Activated CD4-positive, CD25-positive, alpha-beta regulatory T cell treated with anti-CD3 and anti-CD28 coated beads, Interleukin-2, amount 50 U/mL, for 16 hours (primary cell): ENCODE measurements at places on chromosomes 6 and 20.

GRCh38 chr6:16548121-16548520, 213.1 kb downstream of the ATXN1 start:
- DNase-seq: no peak

DNA sequence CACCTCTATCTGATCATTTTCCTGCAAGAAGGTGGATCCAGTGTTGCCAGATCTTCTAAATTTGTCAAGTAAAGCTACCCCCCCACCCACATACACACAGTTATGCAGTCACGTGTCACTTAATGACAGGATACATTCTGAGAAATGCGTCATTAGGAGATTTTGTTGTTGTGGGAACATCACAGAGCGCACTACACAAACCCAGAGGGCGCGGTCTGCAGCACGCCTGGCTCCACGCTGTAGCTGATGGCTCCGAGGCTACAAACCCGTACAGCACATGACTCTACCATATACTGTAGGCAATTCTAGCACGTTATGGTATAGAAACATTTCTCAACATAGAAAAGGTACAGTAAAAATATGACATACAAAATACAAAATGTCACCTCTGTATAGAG, 126.9 kb downstream of the SYCP2 start:
- no peak for DNase-seq

- no peak for DNase-seq
These were observed 100.0 kb downstream of the NDUFAF5 start for GRCh38 chr20:13884803-13885202.

DNA sequence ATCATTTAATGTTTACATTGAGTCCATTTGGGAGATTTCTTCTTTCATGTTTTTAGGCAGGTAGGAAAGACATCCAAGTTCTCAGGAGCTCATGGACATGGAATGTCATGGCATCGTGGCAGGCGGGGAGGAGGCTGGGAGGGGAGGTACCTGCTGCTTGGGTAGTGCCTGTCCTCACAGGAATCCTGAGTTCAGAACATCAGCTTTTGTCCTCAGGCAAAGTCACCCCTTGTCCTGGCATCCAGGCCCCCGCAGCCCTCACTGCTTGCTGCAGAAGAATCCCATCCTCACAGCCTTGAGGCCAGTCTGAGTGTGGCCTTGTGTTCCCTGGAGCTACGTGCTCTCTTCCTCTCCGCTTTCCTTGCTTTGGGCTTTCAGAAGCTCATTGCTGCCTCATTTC, 157.4 kb downstream of the CFAP61 start:
- DNase-seq: no peak

DNA sequence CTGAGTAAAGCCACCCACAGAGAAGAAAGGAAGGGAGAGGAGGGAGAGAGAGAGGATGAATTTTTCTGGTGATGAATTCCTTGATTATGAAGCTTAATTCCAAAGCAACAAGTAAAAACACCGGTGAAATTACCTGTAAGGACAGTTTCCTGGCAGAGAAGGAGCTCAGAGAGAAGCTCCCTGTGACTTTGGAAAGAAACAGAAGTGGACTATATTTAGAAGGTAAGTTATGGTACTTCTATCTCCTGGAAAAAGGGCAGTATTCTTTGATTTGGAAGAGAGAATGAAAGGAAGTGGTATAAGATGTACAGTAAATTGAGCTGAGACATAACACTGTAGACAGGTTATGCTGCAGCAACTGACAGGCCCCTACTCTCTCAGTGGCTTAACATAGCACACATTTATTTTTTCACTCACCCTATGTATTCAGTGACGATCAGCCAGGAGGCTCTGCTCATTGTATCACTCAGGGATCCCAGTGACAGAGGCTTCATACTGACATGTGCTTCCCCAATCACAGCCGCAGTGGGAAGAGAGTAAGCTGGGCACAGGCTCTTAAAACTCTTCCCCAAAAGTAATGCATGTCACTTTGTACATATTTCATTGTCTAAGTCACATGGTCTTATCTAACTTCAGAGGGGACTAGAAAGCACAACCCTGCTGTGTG, 349.5 kb downstream of the BTBD9 start:
- DNase-seq: no peak

DNA sequence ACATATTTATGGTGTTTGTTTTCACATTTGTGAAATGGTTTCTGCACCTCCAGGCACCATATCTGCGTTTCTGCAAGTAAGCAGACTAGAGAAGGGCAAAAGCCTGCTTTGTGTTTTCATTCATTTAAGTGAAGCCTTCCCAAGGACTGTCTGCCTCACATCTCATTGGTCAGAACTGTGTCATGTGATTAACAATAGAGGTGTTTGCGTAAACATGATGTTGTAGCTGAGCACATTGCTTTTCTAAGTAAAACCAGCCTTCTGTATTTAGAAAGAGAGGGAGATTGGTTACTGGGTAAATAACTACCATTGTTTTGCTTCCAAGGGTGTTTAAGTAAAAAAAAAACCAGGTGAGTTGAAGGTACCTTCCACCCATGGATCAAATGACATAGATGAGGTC, 39.7 kb downstream of the SH3BGRL2 start:
- DNase-seq: no peak

- DNase-seq: no peak
These were observed 4.7 kb upstream of the NPBWR2 start for GRCh38 chr20:64111841-64112641.

GRCh38 chr6:42378536-42378935, 73.2 kb downstream of the TRERF1 start:
- no peak for DNase-seq

GRCh38 chr20:19609642-19610223, 148.3 kb upstream of the RIN2 start:
- DNase-seq: no peak

DNA sequence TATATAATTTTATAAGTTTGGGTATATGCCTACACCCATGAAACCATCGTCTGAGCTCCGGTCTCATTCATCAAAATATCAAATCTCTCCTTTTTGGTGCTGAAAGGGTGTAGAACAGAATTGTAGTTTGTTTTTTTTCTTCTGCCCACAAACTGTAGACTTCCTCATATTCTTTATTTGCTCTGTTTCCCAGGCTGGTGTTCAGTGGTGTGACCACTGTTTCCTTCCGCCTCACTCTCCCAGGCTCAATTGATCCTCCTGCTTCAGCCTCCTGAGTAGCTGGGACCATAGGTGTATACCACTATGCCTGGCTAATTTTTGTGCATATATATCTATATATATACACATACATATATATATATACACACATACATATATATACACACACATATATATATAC, 139.6 kb upstream of the HCRTR2 start:
- no peak for DNase-seq

GRCh38 chr6:157556144-157556645, 175.2 kb downstream of the ZDHHC14 start:
- DNase-seq: no peak

GRCh38 chr6:107540465-107540857, 50.5 kb downstream of the SOBP start:
- DNase-seq: no peak

DNA sequence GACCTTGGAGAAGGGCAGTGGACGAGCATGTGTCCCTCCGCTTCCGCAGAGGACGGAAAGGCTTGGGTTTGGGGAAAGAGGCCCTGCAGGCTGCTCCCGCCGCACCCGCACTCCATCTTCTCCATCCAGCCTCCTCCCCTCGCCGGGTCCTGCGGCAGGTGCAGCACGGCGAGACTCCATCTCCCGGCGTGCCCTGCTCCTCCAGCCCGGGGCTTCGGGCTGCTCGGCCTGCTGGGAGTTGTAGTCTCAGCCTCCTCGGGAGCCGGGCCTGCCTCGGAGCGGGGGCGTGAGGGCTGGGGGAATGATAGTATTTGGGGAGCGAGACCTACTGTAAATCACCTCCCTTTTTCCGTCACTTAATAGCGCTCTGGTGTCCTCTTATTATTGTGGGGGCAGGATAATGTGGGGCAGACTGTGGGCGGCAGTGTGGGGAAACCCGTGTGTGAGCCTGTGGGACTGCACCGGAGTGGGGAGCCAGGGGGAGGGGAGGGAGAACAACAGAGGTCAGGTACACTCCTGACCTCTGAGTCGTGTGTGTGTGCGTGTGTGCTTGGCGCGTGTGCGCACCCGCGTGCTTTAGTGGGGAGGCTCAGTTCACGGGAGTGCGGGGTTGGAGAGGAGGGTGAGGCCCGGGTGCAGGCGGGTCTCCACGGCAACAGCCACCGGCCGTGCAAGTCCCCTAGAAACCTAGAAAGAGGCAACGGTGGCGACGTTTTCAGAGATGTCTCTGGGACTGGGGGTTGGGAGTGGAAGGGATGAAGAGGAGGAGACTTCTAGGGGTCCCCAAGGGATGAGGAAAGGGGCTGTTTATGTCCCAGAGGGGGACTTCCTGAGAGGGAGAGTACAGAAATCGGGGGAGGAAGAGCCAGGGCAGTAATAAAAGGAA, 4.1 kb downstream of the TTBK1 start:
- DNase-seq: peak; percentile 67

- DNase-seq: no peak
These were observed 8.0 kb upstream of the SUMO4 start for GRCh38 chr6:149392093-149392492.

GRCh38 chr6:122903266-122903915, 92.6 kb upstream of the CLVS2 start:
- DNase-seq: no peak

DNA sequence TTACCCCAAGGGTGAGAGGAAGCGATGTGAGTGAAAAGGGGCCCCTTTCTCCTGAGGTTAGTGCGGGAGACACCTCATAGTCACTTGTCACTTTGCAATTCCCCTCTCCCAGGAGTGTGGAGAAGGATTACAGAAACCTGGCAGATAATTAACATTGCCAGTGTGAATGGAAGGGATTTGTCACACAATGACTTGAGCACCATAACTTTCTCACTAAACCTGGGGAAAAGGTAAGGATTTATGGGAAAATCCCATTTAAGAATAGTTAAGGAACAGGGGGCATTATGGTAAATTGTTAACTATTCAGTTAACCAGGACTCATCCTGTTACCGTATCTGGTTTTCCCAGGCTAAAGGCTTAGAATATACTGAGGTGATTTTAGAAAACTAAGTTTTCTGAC, 219.5 kb upstream of the JAG1 start:
- no peak for DNase-seq

DNA sequence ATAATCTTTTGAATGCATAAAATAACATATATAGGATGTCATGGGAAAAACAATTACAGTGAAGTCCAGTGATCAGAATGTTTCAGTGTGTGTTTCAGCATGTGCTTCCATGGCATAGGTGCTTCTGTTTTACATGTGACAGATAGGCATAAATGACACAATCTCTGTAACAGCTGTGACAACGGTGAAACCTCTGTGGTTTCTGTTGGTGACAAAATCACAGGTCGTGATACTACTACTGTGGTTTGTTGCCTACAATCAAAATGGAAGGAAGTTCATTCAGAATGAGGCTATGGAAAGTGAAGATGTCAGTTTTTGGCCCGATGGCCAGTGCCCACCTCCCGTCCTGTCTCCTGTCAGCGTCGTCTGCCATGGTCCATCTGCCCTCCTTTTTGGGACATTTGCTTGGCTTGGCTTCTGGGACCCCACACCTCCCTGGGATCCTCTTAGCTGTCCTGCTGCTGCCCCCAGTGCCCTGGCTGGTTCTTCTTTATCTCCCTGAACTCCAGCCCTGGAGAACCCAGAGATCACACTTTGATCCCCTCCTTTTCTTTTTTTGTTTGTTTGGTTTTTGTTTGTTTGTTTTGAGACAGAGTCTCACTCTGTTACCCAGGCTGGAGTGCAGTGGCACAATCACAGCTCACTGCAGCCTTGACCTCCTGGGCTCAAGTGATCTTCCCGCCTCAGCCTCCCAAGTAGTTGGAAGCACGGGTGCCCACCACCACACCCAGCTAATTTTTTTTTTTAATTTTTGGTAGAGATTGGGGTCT, 79.3 kb upstream of the NAA20 start:
- DNase-seq: no peak

DNA sequence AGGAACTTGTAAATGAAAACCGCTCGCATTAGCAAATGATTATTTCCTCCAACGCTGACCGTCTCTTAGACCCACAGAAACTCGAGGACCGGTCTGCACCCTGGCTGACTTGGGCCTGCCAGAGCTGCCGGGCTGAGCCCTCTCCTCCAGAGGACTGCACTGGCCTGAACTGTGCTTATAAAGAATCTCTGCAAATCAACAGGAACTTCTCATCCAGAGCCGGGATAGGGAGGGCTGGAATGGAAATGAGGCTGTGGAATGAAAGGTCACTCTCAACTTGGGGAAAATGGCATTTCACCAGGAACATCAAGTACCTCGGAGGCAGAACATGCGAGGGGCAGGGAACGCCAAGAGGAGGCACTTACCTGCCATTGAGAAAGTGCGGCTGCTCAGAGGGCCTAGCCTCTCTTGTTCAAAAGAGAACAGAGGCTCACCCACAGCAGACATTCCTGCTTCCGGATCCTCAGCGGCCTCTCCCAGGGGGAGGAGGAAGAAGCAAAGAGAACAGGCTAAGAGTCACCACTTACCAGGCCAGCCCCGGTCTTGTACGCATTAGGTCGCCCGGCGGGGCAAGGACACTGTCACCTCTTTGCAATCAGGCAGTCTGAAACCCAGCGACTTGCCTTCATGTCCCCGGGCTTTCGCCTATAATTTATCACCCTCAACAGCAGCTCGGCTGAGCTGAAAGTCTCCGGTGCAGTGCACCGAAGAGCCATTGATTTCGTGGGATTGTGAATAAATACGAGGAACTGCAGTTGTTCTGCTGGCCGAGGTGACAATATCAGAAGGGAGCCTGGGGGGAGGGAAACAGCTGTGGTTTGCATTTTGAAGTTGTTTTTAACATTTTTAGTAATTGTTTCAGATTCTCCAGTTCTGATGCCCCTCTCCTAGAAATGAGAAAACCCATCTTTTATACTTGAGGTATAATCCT, 37.6 kb downstream of the ZMYND8 start:
- DNase-seq: no peak

GRCh38 chr20:53914781-53915445, 155.5 kb downstream of the BCAS1 start:
- no peak for DNase-seq

DNA sequence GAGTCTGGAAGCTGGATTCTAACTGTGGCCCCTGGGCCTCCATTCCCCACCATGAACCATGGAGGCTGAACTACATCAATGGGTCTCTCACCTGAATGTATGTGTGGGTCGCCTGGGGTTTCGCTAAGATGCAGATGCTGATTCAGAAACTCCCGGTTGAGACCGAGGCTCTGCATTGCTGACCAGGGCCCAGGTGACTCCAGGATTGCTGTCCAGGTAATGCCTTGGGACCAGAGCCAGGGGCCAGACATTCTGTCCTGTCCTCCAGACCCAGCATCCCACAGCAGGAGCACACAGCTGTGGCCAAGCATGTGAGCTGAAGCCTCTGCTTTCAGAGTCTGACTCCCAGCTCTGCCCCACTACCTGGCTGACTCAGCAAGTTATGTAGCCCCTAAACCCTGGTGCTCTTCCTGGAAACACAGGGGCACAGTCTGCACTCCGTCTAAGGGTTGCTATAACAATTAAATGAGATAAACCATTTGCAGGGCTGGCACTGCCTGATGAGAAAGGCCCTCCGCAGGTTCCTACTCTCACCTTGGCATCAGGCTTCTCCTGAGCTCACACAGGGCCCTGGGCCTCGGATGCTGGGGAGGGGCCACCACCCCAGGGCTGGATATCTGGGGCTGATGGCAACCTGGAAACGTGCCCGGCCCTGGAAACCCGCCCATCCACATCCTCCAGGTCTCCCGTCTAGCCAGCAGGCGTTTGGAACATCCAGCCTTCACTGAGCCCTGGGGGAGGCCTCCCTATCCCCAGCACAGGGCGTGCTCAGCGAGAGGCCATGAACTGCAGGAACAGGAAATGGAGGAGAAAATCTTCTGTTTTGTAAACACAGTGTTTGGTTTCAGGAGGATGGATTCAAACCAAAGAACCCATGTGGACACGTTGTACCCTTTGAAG, 175.7 kb downstream of the DLL1 start:
- no peak for DNase-seq
